ENCODE measurements at places on chromosomes 13 and 19.

DNA sequence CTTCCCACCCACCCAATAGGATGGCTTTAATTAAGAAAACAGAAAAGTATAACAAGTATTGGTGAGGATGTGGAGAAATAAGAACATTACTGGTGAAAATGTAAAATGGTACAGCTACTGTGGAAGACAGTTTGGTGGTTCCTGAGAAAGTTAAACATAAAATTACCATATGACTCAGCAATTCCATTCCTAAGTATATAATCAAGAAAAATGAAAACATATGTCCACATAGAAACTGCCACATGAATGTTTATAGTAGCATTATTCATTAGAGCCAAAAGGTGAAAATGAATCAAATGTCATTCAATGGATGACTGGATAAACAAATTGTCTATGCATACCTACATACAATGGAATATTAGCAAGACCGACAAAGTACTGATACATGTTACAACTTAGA, 16.9 kb downstream of the DZIP1 start:
- DNase-seq, result peak; percentile 48

DNA sequence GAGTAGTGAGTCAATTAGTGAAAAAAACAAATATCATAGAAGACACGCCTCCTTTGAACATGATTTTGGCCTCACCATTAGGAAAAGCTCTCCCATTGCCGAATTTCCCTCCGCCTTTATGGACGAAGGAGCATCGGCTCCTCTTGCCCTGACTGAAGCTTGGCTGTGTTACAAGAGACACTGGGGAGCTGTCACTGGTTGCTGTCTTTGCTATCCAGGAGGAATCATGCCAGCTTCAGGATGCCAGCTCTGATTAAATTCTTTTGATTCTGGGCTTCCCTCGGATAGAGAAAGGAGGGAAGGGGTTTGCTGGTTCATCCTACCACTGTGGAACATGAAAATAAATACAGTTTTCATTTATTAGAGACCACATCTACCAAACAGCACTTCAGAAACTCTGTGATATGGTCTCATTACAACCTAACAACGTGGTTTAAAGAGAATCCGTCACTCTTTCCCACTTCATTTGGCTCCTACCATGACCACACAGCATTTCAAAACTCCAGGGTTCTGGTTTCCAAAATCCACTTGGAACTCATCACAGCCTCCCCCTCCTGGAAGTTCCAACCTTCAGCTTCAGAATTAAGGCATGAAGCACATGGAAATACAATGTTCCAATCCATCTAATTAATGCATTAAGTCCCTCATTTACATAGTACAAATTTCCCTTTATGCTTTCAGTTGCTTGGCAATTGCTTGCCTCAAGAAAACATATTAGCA, 446.0 kb downstream of the EFNB2 start:
- no peak for DNase-seq

GRCh38 chr13:40981949-40982348, 37.2 kb downstream of the ELF1 start:
- no peak for DNase-seq

- DNase-seq, result peak; percentile 43
These were observed 7.1 kb downstream of the LIPE start for GRCh38 chr19:42420055-42420544.

DNA sequence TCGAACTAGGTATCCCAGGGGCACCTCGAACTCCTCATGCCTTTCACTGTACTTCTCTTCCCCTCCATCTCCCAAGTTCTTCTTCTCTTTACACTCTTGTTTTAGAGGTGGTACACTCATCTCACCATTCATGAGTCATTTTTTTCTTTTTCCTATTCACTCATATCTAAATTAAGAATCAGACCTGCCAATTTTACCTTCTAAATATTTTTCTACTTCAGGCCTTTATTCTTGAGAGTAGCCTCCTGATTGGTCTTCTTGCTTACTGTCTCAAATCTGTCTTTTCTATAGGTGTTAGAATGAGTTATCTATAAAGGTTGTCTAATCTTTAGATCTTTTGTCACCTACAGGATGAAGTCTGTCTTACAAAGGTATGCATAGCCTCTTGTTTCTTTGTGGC, 20.7 kb downstream of the TDRD3 start:
- DNase-seq, result no peak

DNA sequence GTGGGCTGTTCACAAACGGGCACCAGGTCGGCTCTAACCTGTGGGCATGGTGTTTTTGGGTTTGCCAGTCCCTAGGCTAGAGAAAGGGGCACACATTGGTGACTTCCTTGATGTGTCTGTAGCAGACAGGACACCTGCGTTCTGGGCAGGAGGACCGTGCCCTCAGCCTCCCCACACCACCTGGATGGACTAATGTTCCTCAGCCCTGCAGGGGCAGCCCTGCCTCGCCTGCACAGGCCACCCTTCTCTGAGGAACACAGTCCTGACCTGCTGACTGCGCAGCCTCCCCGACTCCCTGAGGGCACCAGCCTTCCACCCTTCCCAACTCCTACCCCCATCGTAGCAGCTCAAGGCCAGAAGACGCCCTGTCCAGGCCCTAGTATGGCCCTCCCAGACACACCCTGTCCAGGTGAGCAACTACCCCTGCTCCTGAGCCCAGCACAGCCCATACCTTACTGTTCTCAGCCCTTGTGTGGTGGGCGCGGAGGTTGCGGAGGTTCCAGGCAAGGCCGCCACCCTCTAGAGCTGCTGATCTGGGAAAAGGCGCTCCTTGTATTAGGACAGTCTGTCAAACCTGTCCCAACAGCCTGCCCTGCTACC, 55.7 kb downstream of the GGACT start:
- DNase-seq, result no peak

DNA sequence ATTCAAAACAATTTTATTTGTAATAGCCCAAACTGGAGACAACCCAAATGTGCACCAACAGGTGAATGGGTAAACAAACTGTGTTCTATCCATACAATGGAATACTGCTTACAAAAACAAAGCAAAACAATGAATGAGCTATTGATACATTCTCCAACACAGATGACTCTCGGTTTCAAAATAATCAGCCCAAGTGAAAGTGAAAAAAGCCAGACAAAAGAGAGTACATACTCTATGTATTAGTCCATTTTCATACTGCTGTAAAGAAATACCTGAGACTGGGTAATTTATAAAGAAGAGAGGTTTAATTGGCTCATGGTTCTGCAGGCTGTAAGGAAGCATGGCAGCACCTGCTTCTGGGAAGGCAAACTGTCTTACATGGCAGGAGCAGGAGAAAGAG, 65.2 kb upstream of the LRCH1 start:
- no peak for DNase-seq

DNA sequence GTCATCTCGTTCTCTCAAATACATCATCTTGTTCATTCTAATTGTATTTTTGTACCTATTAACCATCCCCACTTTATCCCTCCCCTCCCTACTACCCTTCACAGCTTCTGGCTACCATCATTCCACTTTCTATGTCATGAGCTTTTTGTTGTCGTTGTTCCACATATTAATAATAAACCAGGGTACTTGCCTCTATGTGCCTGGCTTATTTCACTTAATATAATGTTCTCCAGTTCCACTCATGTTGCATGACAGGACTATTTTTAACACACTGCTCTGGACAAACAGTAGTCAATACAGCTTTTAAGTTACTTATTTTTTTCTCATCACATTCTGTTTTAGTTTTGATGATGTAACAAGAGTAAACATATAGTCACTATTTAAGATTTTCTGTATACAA, 872.3 kb downstream of the SLITRK1 start:
- no peak for DNase-seq

- no peak for DNase-seq
These were observed 93.5 kb downstream of the INSR start for GRCh38 chr19:7200736-7201135.

- no peak for DNase-seq
These were observed 22.3 kb upstream of the SLC15A1 start for GRCh38 chr13:98774776-98775175.

- peak; percentile 45 for DNase-seq
These were observed 65.4 kb downstream of the GNG7 start for GRCh38 chr19:2636897-2637683.

GRCh38 chr19:51321799-51322198, 10.4 kb downstream of the IGLON5 start:
- no peak for DNase-seq

DNA sequence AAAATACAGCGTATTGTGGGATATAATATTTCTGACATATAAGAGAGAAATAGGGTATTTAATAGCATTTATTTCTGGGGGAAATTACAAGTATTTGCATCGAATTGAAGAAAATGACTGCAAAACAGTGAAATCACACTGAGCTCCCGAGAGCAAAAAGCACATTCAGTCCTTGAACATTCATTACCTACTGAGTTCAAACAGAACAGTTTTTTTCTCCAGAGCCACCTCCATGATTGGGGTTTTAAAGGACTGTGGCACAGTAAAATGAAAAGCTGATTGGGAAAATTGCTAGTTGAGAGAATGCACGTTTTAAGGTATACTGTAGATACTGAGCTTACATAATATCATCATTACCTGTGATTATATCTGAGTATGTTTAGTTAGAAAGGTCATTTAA, 58.0 kb upstream of the TRPC4 start:
- no peak for DNase-seq

GRCh38 chr19:43470288-43470687, 4.9 kb upstream of the LYPD3 start:
- DNase-seq, result peak; percentile 76

- DNase-seq, result no peak
These were observed 6.4 kb downstream of the TLE5 start for GRCh38 chr19:3055741-3056416.

GRCh38 chr19:10517760-10518443, 655 bp upstream of the S1PR5 start:
- DNase-seq, result peak; percentile 46

DNA sequence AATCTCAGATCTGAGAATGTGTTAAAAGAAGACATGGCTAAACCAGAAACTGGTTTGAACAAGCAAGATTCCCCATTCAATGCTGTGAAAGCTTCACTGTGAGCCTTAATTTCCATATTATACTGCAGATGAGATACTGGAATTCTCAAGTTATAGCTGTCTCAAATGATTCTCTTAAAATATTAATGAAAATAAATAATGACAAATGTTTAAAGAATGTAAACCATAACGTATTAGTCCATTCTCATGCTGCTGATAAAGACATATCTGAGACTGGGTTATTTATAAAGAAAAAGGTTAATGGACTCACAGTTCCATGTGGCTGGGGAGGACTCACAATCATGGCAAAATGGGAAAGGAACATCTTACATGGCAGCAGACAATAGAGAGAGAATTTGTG, 667.8 kb downstream of the SLITRK1 start:
- peak; percentile 27 for DNase-seq

GRCh38 chr13:27952876-27953675, 16.0 kb downstream of the CDX2 start:
- no peak for DNase-seq

- DNase-seq, result no peak
These were observed 12.9 kb downstream of the FRY start for GRCh38 chr13:32044446-32044845.

DNA sequence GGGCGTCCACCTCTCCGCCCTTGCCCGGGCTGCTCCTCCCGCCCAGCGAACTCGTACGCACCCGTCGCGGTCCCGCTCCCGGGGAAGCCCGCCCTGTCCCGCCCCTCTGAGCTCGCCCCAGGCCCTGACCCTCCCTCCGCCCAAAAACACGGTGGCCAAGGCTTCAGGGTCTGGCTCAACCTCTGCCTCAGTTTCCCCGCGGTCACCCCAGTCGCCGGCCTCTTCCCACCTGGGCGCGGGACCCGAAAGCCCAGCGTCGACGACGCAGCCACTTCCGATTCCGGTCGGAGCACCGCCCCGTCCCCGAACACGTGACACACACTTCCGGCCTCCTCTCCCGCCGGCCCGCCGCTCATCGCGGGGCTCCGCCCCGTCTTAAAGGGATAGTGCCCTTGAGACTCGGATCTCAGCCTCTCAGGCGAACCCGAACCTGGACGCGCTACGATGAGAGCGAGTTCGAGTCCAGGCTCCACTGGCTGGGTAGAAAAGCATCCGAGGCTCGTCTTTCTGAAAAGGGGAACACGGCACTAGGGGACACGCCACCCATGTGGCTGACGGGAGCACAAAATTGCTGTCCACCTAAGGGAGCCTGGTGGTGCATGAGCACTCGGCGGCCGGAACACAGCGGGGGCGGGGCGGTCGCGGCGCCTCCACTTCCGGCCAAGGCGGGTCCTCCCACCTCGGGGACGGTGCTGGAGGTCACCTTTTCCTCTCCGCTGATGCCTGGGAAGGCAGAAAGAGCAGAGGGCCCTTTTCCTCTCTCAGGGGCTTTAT, at the start of gene C19orf25:
TSS of gene C19orf25 (minus strand) at position 282 of the 774 bp plus-strand sequence. CDS start 312 bp downstream, outside the sequence.
- peak; percentile 94 for DNase-seq

DNA sequence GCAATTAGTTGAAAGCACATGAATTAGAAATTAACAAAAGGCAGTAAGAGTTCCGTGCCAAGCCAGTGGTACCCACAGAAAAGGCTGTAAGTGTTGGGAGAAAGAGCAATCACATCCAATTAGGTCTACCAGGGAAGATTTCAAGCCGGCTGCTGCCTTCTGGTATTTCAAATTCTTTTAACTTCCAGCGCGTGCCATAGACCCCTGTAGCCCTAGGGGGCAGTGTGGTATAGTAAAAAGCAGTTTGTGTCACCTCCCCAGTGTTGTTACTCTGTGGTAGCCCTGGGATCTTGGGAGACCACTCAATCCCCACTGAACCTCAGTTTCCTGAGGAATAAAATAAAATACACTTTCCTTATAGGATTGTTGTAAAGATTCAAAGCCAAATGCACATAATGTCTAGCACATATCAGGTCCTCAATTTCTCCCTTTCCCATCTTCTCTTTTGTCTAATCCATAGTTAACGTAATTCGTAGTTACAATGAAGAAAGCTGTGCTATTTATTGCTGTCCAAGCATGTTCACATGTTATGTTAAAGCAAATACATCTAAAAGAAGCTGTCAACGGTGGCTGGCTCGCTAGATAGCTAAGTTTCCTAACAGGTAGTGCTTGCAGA, 230.2 kb downstream of the TDRD3 start:
- peak; percentile 22 for DNase-seq

GRCh38 chr19:42154471-42155323, 22.5 kb upstream of the POU2F2 start:
- no peak for DNase-seq

- peak; percentile 88 for DNase-seq
These were observed 270.6 kb downstream of the SLITRK6 start for GRCh38 chr13:85528491-85529217.

GRCh38 chr13:21219036-21219381, 42.6 kb downstream of the MRPL57 start:
- no peak for DNase-seq

DNA sequence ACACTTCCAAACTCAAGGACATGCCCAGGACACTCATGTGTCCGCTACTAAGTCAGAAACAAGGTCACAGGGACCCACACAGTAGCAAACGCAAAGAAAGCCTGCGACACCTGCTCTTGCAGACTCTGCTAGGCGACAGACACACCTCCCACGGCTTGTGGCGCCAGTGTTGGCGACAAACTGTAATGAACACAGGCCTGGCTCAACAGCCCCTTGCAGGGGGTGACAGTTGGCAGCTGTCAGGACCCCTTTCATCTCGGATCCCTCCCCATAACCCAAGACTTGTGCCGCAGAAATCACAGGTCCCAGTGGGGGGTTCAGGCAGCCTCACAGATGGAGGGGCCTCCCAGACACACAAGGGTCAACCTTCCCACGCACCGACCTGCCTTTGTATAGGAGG, 364 bp downstream of the CKM start:
- DNase-seq, result no peak

- DNase-seq, result no peak
These were observed 121.2 kb downstream of the PDS5B start for GRCh38 chr13:32707471-32707870.

GRCh38 chr19:17421942-17422341, 2.1 kb downstream of the MVB12A start:
- no peak for DNase-seq

GRCh38 chr13:44470638-44471562, 97.3 kb downstream of the SERP2 start:
- DNase-seq, result peak; percentile 34

GRCh38 chr13:46554951-46555350, 2.0 kb downstream of the LRCH1 start:
- no peak for DNase-seq

All from EL (cell line).